ENCODE measurements at places on chromosomes 3 and 15.
A peak's percentile ranks its signal among the peaks of the same experiment; 100 is the strongest.

GRCh38 chr3:187641320-187642016, 28.7 kb downstream of the SST start:
- no peak for DNase-seq

- peak; percentile 35 for DNase-seq
Observed at GRCh38 chr15:82108489-82109078, 62.8 kb upstream of the MEX3B start.

DNA sequence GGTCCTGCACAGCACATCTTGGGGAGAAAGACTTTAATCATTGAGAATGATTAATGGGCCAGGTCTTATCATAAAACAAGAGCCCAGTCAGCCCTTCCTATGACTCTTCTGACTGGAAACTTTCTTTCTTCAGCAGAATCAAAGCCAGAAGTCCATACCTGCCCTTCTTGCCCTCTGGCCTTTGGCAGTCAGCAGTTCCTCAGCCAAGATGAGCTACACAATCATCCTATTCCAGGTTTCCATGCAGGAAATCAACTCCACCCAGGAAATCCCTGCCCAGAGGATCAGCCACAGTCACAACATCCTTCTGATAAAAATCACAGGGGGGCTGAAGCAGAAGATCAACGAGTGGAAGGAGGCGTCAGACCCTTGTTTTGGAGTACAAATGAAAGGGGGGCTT, 26.9 kb downstream of the ZNF589 start:
- no peak for DNase-seq

- no peak for DNase-seq
Observed at GRCh38 chr3:39102504-39103323, 4.7 kb downstream of the GORASP1 start.

All from foreskin melanocyte (primary cell).